CD4-positive, alpha-beta T cell treated with Interleukin-6 at 100 ng/mL for 8 hours (primary cell): ENCODE measurements at places on chromosomes 1 and 21.
A peak's percentile ranks its signal among the peaks of the same experiment; 100 is the strongest.

GRCh38 chr1:50847303-50847702, 112.8 kb downstream of the FAF1 start:
- no peak for DNase-seq

DNA sequence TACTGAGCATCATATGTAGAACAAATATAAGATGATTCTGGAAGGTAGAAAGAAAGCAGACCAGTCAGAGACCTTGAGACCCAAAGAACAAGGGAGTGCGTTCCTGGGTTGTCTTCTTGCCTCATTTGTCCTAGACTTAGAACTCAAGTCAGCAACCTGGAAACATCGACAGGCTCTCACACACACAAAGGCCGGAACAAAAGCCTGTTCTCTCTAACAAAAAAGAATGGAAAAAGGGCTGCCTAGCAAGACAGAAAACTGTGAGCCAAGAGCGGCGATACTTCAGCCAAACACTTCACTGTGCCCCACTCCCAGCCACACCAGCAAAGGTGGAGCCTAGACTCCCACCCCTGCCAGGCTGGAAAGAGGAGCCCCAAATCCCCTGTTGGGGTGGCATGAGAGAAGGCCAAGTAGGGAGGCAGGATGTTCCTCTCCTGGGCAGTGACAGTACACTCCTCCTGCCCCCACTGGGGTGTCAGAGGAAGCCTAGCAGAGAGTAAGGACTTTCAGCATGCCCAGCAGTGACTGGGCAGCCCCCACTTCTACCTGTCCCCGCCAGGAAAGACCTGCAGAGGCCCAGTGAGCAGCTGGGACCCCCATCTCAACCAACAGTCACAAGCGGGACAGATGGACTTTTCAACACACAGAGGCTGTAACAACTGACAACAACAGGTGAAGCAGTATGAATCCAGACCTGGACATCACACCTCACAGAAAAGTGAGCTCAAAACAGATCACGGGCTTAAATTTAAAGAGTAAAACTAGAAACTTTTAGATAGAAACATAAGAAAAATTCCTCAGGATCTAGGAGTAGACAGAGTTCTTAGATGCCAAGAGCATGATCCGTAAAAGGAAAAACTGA, 33.0 kb downstream of the MRAP start:
- no peak for DNase-seq

GRCh38 chr1:20373286-20373685, 82.6 kb downstream of the VWA5B1 start:
- DNase-seq, result no peak

DNA sequence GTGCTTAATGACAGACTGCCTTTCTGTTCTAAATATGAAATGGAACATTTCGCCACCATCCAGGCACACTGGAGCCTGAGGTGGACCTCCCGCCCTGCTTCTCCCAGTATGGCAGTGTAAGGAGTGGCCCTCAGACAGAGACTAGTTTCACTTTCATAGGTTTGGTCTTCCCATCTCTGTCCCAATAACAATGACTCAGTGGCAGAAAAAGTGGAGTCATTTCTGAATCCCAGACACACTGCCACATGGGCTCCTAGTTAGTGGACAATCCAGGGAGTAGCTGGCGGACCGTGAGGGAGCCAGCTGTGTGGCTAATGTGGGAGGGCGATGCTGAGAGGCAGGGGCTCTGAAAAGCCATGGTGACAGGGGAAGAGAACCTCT, 95.6 kb upstream of the TSPAN2 start:
- DNase-seq, result no peak

GRCh38 chr1:97806996-97807520, 113.8 kb downstream of the DPYD start:
- no peak for DNase-seq

GRCh38 chr1:21139601-21140000, 37.1 kb downstream of the EIF4G3 start:
- DNase-seq, result no peak

DNA sequence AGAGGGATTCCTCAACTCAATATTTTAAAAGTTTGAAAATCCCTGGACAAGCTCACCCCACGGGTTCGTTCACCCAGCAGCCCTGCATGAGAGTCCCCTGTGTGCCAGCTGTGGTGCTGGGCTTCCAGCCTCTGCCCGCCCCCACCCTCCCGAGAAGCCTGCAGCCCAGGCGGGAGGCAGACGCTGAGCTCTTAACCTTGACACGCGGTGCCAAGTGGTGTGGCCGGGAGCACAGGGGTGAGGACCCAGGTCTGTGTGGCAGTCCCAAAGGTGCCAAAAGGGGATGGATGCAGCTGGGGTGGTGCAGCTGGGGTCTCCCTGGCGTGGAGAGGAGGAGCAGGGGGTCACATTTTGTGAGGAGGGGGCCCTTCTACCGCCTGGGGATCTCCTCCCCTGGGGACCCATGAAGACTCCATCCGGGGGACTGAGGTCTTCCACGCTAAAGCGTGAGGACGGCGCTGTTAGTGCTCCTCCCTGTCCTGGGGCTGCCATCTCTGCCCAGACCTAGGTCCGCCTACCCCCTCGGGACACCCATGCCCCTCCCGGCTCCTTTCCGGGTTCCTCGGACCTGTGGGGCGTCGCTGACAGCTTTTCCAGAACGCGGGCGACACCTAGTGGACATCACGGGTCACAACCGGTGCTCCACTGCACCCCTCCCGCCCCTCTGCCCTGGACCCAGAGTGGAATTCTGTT, 12.9 kb downstream of the PLA2G2F start:
- peak; percentile 72 for DNase-seq

- no peak for DNase-seq
Observed at GRCh38 chr1:87963556-87963955, 634.9 kb downstream of the LMO4 start.

- DNase-seq, result no peak
Observed at GRCh38 chr1:212205843-212206242, 79.4 kb upstream of the PPP2R5A start.

GRCh38 chr1:151369621-151370048, 2.9 kb downstream of the SELENBP1 start:
- DNase-seq, result no peak

DNA sequence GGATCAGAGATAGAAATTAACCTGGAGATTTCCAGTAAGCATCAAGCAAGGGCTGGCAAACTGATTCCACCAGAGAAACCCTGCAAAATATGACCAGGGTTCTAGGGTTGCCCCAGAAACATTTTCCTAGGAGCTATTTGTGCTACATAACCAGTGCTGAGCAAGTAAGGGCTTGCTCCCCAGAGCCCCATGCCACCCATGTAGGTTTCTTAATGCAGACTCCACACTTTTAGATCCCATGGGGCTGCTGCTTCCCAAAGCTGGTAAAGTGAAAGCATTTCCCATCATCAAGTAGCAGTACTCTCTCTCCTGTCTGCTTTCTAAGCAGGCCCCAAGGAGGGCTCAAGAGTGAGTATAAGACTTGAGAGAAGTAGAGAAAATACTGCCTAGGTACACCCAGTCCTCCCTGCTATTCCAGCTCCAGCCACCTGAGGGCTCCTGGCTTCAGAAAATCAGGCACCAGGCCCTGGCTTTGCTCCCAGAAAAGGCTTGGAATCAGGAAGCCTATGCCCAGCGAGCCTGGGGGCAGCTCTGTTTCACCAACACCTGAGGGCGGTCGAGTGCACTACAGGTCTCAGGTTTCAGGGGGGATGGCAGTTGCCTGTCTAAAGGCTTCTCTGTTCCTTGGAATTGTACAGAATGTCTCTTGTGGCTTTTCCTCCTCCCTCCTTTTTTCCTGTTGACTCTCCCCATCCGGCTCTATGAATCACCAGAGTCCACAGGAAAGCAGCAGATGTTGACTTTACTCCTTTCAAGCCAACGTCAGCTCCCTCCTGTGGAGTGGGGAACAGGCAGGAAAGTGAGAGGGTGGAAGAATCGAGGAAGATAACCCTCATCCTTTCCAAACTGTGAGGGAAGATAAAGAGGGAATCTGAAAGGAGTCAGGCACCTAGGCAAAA, 6.2 kb upstream of the ANKRD35 start:
- DNase-seq, result peak; percentile 22

GRCh38 chr1:70093250-70093975, 112.0 kb downstream of the LRRC40 start:
- DNase-seq, result no peak

- no peak for DNase-seq
Observed at GRCh38 chr1:150548324-150548631, 930 bp upstream of the ADAMTSL4 start.

GRCh38 chr21:41170859-41171609, 3.1 kb downstream of the BACE2 start:
- DNase-seq, result no peak

DNA sequence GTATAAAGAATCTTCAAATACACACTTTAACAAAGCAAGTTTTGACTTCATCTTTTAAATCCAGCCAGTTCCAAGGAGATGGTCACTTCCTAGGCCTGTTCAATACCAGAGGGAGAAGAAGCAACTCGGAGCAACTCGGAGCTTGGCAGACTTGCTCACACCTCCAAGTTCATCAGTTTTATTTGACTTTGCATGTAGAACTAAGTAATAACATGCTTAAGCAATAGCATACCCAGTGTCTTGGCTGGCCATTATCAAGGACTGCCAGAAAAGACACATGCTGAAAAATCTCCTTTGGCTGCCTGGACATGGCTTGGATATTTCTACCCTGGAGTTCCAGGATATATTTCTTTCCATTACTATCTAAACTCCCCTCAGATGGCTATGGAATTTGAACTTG, 52.6 kb downstream of the GNG12 start:
- DNase-seq, result no peak

GRCh38 chr21:25456672-25457071, 150.6 kb downstream of the MRPL39 start:
- DNase-seq, result no peak

DNA sequence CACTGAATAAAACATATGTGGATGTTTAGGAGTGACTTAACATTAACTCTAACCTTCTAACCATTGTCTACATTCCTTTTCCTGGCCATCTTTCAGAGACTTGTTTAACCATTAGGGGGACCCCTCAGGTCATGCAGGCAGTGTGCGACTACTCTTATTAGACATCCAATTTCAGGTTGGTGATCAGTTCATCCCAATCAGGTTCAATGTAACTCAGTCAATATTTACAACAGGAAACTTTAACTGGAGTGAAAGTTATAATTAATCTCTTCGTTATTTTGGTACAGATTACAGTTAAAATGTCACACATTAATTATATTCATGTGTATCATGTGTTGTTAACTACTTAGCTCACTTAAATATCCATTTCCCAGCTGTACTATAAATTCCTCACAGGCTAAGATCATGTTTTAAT, 68.8 kb upstream of the RGS1 start:
- DNase-seq, result peak; percentile 14

DNA sequence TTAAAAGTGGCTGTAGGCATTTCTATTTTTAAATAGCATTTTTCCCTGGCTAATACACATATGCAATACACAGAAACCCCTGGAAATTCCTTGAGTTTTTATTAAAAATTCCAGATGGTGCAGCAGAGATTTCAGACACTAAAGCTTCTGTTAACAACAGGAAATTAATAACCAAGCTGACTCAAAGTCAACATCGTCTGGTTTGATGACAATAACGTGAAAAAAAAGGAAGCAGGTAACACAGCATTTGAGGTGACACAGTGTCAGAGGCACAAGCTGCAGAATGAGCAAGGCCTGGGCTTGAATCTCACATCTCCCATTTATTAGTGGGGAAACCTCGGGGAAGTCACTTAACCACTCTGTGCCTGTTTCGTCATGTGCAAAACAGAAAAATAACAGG, 64.6 kb upstream of the GJB5 start:
- DNase-seq, result no peak

DNA sequence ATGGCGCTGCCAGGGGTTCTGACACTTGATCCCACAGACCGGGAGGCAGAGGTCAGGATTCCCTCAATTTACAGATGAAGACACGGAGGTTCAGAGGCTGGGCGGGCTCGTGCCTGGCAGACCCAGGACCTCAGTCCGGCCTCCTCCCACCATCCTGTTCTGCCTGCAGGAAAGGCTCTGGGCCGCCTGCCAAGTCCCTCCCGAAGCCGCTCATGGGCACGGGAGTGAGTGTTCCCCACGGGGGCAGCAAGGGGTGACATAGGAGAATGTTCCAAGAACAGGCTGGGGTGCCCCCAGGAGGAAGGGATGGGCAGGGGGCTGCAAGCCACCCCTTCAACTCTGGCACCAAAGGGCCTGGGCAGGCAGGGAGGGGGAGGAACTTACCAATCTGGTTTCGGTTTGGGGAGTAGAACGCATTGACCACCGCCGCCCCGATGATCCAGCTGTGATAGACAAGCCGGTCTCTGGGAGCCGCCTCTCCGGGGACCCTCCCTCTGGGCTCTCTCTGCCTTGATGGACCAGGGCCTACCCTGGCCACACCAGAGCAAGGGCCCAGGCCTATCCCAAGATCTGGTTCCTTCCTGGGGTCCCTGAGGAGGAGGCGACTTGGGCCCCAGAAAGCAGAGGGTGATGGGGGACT, 7.5 kb downstream of the PRXL2B start:
- DNase-seq, result no peak

GRCh38 chr1:196651637-196652215, at the start of gene CFH:
Gene CFH (plus strand): TSS chr1:196652043. CDS start chr1:196652118, 75 bp downstream.
- DNase-seq, result peak; percentile 3

DNA sequence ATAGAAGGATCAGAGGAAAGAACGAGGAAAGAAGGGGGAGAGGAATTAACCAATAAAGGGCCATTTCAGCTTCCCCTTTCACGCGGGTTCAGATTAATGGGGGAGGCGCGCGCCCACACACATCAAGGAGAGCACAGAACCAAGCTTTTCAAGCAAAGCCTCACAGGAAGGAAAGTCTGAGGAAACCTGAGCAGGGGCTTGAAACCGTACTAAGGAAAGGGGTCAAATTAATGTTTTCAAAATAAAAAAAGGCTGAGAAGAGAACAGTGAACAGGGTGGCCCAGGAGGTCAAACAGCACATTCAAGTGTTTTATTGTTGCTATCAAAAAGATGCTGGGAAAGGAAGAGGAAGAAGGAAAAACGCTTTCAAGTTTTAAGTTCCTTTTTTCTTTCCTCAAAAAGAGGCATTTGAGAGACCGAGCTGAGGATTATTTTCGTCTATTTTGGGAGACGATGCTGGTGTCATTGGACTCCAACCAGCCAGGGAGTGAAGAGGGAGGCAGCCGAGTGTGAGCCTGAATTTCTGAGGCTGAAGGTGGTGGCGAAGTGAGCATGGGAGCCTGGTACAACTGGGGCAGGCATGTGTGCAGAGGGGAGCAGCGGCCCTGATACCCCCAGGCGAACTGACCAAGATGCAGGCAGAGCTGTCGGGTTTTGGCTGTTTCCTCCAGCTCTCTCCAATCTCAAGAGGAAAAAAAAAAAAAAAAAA, 88.4 kb downstream of the PROX1 start:
- no peak for DNase-seq

DNA sequence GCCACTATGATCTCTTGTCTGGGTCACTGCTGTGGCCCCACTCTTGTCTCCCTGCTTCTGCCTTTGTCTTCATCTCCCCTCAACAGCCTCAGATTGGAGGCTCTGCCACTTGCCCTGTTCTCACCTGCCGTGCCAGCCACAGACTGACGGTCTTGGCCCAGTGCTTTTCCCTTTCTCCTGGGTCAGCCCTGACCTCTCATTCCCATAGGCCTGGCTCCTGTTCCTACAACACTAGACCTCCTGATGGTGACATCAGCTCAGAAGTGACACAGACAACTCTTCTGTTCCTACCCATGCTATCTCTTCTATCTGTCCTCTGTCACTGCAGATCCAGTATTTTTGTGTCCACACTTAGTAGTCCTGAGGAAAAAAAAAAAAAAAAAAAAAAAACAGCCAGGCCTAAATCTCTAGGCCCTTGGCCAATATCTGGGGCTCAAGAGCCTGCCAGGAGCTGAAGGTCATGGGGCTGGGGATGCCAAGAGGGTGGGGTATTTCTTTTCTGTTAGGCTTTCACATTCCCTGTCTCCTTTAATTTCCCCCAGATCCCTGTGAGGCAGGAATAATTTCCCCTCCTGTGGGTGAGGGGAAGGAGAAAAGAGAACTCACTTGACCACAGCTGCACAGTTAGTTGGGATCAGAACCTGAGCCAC, 42.0 kb upstream of the FOXO6 start:
- DNase-seq, result no peak
